ENCODE measurements at places on chromosomes 2 and 18.
A peak's percentile ranks its signal among the peaks of the same experiment; 100 is the strongest.

DNA sequence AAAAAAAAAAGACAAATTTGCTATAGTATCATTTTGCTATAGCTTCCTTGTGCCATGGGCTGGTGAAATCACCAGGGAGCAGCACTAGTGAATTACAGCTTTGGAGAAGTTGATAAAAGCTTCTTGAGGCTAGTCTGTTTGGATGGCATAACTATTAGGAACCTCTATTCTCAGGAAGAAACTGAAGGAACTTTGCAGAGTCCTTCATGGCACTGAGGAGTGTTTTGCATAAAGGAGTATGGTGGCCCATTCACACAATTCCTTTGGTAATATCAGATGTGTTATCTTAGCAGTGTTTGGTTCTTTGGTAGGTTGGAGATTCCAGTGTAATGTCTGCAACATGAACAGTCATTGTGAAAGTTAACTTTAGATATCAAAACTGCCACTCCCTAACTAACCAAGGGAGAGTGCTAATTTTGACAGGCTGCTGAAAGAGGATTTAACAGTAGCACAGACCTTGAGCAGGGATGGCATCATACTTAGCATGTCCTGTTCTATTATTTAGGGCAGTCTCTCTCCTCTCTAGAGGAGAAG lies 76.6 kb upstream of the ZFP36L2 start:
- DNase-seq, result no peak

GRCh38 chr2:193963472-193964119 lies 1693.4 kb upstream of the SLC39A10 start:
- DNase-seq, result peak; percentile 12

- no peak for DNase-seq
Observed at GRCh38 chr18:51778115-51778514, 561.9 kb upstream of the DCC start.

GRCh38 chr2:217017456-217018252 lies 157.8 kb upstream of the TNP1 start:
- DNase-seq, result no peak

DNA sequence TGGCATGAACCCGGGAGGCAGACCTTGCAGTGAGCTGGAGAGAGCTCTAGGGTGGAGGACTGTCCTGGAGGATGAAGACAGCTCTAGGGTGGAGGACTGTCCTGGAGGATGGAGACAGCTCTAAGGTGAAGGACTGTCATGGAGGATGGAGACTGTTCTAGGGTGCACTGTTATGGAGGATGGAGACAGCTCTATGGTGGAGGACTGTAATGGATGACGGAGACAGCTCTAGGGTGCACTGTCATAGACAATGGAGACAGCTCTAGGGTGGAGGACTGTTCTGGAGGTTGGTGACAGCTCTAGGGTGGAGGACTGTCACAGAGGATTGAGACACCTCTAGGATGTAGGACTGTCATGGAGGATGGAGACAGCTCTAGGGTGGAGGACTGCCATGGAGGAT lies 21.1 kb upstream of the KCNG2 start:
- no peak for DNase-seq

GRCh38 chr2:96575785-96576456 lies 39.4 kb downstream of the ARID5A start:
- DNase-seq, result no peak

DNA sequence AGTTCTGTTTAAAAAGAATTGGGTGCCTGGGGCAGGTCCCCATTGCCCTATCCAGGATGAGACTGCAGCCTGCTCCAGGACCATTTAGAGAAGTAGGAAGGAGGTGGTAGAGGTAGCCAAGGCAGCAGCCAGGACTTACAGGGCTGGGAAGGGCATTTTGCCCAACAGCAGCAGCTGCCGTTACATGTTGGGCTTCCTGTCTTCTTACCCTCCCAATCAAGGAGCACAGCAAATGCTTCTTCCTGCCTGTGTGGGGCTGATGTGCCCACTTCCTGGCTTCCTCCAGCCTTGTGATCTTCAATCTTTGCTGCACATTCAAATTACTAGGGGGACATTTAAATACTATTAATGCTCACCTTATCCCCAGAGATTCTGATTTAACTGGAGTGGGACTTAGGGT lies 112.0 kb downstream of the QPCT start:
- DNase-seq, result no peak

GRCh38 chr18:11728249-11728648 lies 39.2 kb downstream of the GNAL start:
- no peak for DNase-seq

DNA sequence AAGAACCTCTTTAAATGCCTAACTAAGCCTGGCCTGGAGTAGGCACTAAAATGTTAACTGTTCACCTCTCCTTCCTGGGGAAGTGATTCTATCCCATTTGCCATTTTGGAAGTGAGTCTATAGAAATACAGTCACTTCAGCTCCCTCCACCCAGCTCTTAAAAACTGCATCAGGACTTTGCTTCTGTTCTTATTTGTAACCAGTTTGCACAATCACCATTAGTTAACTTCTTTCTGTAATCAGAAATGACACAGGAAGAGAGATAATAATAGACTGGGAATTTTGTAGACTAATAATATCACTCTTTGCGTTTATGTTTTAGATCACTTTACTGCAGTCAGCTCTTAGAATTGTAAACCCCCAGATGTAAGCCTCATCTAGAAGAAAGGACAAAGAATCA lies 16.0 kb upstream of the MARCO start:
- DNase-seq, result no peak

GRCh38 chr2:86788881-86789686 lies 1.6 kb downstream of the CD8A start:
- DNase-seq, result no peak

GRCh38 chr2:85418132-85419008 lies at the start of gene SH2D6:
SH2D6 (plus strand) TSS chr2:85418714; CDS start chr2:85429466, 10,752 bp downstream.
- DNase-seq, result peak; percentile 57

- no peak for DNase-seq
Observed at GRCh38 chr2:126882181-126882580, 16.5 kb upstream of the TEX51 start.

- DNase-seq, result no peak
Observed at GRCh38 chr2:186327251-186327868, 158.7 kb upstream of the ZC3H15 start.

DNA sequence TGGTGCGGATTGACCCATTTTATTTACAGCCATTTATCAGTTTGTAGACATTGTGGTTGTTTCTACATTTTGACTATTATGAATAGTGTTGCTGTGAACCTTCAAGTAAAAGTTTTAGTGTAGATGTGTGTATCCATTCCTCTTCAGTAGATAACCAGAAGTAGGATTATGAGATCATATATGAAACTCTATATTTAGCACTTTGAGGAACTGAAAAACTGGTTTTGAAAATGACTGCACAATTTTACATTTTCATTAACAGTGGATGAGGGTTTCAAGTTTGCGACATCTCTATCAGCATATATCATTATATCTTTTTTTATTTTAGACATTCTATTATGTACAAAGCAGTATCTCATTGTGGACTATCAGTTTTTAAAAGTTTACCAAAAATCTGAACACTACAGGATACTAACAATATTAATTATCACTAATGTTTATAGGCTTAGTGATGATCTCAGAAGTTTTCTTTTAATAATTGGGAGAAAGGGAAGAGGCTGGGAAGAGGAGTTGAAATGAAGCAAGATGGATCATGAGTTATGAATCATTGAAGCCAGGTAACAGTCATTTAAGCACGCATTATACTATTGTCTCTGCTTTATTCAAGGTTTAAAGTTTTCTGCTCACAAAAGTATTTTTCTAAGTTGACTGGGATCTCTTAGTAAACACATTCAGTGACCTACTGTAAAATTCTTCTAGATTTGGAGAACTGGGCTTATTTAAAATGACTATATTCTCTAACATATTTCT lies 329.0 kb upstream of the LRATD1 start:
- no peak for DNase-seq

- DNase-seq, result no peak
Observed at GRCh38 chr18:26207937-26208336, 18.3 kb upstream of the TAF4B start.

- DNase-seq, result peak; percentile 96
Observed at GRCh38 chr18:79245517-79246001, 150.2 kb upstream of the NFATC1 start.

DNA sequence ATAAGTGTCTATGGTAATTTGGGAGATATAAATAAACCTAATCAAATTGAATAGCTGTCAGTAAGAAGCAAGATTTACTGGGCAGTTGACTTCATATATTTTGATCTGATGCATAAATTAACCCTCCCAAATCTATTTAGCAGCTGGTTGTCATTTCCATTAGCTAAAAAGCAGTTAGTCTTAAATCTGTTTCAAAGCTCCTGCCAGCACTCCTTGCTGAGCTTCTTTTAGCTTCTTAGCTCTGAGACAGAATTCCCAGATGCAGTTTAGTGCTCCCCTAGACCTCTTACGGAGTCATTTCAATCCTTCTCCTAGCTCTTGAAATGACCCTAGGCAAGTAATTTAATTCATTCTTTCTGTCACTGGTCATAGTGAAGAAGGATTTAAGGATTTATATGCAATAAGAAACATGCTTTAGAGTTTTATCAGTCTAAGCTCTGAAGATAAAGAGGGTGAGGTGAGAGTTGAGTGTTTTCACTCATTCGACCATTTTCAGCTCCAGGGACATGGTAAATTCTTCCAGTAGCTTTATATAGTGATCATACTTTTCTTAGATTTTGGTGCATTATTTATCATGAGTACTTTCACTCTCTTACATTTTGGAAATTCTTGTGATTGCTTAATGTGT lies 98.9 kb downstream of the PHLPP1 start:
- no peak for DNase-seq

DNA sequence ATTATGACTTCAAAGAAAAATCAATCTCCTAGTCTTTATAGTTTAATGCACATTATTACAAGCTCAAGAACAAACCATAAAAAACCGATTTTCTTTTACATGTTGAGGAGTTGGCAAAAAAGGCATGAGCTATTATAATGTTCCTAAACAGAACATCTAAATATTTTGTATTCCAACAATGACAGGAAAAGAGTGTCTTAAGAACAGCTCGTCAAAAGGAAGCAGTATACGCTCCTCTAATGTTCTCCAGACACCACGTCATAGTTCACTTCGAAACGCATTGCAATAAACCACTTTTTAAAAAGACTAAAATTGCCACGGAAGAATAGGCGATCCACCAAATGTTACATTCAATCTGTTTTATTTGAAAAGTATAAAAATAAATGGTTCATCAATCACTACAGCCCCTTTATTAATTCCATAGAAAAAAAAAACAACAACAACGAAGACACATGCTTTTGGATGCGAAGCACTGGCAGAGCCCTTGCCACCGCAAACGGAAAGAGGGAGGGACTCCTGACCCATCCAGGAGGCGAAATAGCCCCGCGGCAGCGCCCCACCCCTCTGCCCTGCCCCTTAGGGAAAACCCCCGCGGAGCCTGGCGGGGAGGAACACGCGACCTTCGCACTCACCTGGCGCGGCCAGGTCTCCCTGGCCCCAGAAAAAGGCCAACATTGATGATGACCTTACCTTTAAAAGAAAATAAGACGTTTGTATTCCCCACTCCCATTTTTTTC lies 45.8 kb downstream of the MBP start:
- DNase-seq, result no peak

GRCh38 chr2:218716070-218716469 lies 5.4 kb downstream of the TTLL4 start:
- no peak for DNase-seq

DNA sequence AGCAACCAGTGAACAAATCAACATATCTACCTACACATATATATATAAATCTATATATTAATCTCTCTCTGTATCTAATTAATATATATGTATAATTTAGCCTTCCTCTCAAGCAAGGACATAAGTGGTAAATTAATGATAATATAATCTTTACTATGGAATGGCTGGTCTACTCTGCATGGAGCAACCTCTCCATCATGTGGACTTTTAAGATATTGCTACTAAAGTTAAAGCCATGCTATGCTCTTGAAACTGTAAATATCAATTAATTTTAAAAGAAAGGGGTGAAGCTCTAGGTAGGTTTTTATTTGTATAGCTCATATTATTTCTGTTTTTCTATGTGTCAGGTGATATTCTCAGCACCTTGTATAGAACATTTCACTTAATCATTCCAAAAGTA lies 147.0 kb downstream of the PPP1R1C start:
- no peak for DNase-seq

GRCh38 chr18:25457126-25457525 lies 105.2 kb upstream of the ZNF521 start:
- DNase-seq, result no peak

GRCh38 chr2:41716497-41716896 lies 331.3 kb upstream of the PKDCC start:
- no peak for DNase-seq

DNA sequence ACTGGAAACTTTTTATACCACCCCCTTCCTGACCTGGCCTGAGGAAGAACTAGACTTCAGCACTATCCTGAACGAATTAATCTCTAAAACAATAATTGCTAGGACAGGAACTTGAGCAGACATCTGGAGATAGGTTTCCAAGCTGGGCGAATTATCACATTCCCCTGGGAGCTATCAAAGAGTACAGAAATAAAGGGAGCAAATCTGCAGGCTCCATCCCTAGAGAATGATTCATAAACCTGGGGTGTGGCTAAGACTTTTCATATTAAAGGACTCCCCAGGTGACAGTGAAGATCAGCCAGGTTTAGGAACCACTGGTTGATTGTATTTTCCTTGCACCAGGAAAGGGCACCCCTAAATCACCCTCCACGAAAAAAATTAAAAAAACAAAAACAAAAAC lies 105.6 kb upstream of the NOL4 start:
- no peak for DNase-seq
